Left cardiac atrium (tissue), 4 donors: ENCODE measurements at places on chromosomes 13 and 19. TPM values are rescaled to one million over a fixed set of nuclear protein-coding genes. Genes with fewer than 3 reads are reported as not detected.

DNA sequence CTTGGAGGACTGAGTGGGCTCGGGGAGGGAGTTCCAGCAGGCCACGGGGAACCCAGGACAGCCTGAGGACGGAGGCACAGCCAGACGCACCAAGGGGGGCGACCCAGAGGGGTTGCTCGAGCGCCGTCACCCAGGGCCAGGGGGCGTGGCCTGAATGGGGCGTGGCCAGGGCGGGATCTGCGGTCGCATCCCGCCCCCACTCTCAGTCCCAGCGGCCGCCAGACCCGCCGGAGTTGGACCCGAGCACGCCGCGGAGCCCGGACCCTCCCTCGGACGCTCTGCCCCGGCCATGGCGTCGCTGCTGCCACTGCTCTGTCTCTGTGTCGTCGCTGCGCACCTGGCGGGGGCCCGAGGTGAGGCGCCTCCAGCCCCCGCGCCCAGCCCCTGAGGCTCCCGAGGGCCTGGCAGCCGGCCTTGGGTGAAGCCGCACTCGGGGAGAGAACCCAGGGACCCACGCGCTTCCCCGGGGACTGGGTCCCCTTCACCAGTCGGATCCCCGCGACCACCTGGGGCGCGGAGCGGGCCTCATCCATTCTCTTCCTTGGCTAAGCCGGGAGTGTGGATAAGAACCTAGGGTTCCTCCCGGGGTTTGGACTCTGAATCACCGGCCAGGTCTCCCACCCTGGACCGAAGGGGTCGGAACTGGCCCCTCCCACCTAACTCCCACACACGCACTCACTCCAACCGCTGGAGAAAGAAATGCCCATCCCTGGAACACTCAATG is at the start of gene CILP2:
Gene CILP2 (plus strand): TSS at position 205 of the 724 bp plus-strand sequence. CDS start 85 bp downstream, at position 290.
- DNase-seq: peak; percentile 66

The SELENOV gene
- total RNA-seq: not detected

GRCh38 chr19:48926909-48927308 is 6.6 kb upstream of the DHDH start:
- peak; percentile 52 for DNase-seq

- peak; percentile 15 for DNase-seq
Measured at GRCh38 chr19:33399745-33400681, 26.5 kb downstream of the CEBPG start.

- DNase-seq: no peak
Measured at GRCh38 chr19:1229056-1229923, 8.5 kb downstream of the CBARP start.

- DNase-seq: no peak
Measured at GRCh38 chr19:14577885-14578427, 4.9 kb upstream of the CLEC17A start.

GRCh38 chr13:37068962-37069361 is 9.5 kb upstream of the SUPT20H start:
- DNase-seq: no peak

DNA sequence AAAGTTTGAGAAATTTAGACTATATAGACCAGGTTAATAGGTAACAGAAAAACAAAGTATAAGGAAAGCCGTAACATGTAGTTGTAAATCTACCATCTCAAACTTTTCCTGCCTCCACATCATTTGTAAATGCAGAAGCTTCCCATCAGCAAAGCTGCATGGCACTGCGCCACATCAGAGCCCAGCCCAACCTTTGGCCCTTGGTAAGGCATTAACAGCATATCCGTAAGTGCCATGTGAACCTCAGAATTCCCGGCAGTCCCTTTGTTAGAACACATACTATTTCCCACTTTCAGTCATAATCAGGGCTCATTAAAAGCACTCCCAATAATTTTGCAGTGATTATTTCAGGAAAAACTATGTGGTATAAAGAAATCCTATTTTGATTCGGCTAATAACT is 51.6 kb downstream of the MPHOSPH8 start:
- no peak for DNase-seq

The TGFBR3L gene
- 9.7 TPM for total RNA-seq

DNA sequence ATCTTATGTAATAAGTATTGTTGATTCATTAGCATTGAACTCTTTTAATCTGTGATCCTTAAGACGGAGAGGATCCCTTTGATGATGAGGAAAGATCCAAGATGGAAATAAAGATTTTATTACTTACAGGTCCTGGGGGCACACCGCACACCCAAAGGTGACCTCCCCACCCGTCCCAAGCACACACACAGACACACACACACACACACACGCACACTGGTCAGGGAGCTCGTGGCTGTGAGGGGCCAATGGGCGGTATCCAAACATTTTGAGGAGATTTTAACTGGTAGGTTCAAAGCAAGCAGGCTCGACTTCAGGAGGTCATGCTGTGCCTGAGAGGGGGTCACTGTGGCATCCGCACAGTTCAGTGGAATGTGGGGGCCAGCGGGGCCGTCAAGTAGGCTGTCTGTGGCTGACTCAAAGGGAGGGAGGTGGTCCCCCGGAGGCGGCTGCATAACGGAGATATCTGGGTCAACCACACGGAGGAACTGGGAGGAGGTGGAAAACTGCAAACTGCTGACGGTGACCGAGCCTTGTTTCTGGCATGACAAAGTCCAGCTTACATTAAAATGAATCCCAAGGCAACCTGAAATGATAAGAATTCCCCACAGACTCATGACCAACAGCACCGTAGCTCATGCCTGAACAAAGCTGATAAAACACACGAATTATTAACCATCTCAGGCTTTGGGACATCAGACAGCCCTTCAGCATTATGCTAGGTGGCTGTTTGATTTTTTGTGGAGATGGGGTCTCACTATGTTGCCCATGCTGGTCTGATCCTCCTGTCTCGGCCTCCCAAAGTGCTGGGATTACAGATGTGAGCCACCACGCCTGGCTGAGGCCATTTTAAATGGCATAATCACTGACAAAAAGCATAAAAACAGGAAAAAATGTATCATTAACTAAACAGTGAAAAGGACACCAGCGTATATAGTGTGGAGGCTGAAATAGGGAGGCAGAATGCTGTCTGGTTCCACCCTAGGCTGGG is 20.9 kb upstream of the SIGLEC11 start:
- no peak for DNase-seq

GRCh38 chr19:9565900-9566705 is 18.2 kb downstream of the ZNF121 start:
- no peak for DNase-seq

DNA sequence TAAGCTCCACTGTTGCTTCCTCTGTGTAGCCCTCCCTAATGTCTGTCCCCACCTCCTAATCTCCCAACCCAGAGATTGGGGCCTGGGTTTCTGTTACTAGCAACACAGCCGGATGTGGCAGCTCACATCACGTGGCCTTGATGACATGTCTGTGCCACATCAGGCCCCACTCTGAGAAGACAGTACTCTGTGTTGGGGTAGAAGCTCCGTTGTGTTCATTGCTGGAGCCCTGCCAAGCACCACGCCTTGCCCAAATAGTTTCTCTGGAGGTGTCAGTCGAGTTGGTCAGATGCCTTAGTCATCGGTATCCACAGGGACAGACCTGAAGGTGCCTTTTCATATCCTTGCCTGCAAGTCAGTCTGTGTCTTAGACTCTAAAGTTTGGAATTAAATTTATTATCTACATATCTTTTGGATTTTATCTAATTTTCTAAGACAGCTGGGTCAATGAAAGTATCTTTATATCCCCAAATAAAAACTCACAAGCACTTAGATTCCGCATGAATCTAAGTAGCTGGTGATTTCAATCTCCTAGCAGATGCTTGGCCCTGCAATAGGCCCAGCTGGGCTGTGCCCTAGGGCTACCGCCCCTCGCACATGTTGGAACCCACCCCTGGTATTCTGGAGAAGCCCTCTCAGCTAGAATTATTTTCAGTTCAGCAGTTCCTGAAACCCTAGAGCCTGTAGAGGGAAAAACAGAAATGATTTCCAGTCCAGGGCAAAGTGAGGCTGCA is 204.0 kb upstream of the TSHZ3 start:
- DNase-seq: peak; percentile 28

GRCh38 chr13:50401721-50402465 is 386.6 kb downstream of the KCNRG start:
- no peak for DNase-seq

GRCh38 chr13:111282425-111282824 is 38.0 kb upstream of the TEX29 start:
- DNase-seq: no peak

GRCh38 chr19:16382775-16383543 is 58.3 kb downstream of the KLF2 start:
- peak; percentile 90 for DNase-seq

DNA sequence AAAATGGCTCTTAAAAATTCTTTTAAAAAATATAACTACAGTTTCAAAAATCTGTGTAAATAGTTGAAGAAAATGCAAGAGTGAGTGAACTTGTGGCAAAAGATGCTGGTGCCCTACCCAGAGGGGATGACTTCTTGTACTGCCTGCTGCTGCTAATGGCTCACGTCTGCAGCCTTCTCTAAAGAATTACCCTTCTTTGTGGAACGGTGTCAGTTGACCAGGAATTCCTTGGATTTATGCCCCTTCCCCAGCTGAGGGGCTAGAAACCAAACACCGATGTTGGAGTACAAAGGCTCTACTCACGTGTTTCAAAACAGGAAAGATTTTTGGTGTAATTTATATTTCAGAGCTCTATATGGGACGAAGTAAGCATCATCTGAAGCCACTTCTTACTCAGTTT is 1582.8 kb downstream of the OLFM4 start:
- DNase-seq: no peak

- no peak for DNase-seq
Measured at GRCh38 chr13:113851480-113851803, 12.4 kb downstream of the GAS6 start.

GRCh38 chr13:25806264-25806974 is 245.4 kb downstream of the SHISA2 start:
- DNase-seq: no peak

The FUT3 gene
- not detected for total RNA-seq

- no peak for DNase-seq
Measured at GRCh38 chr19:44624840-44625354, 11.5 kb downstream of the IGSF23 start.

DNA sequence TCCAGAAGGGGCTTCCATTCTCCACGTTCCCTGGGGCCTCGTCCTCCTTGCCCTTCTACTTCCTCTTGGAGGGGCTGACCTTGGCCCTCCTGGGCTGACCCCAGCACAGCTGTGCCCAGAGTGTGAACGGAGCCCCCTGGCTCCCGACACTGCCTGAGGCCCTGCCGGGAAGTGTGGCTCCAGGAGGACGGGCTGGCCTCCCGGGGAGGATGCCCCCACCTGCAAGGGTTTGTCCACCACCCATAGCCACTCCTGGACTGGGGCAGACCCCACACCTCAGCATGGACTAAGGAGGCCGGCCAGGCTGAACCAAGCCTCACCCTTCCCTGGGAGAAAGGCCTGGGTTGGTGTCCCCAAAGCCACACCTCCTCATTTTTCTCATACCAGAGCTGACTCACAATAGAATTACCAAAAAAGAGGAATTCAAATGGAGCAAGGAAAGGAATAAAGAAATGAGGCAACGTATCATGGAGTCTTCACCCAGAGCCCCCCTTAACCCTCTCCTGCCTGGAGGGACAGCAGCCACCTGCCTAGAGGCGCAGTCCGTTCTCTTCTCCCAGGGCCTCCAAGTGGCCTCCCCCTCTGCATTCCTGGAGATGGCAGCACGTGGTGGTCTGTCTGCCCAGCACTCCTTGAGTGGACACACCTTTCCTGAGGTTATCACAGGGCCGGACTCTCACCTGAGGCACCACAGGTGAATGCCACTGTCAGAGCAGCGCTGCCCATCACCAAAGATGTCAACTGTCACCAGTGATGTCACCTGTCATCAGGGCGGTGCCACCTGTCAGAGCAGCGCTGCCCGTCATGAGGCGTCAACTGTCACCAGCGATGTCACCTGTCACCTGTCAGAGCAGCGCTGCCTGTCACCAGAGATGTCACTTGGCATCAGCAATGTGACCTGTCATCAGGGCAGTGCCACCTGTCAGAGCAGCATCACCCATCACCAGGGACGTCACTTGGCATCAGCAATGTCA is 3.1 kb upstream of the C13orf46 start:
- DNase-seq: peak; percentile 18

The TEX26 gene
- total RNA-seq: 0.15 TPM

DNA sequence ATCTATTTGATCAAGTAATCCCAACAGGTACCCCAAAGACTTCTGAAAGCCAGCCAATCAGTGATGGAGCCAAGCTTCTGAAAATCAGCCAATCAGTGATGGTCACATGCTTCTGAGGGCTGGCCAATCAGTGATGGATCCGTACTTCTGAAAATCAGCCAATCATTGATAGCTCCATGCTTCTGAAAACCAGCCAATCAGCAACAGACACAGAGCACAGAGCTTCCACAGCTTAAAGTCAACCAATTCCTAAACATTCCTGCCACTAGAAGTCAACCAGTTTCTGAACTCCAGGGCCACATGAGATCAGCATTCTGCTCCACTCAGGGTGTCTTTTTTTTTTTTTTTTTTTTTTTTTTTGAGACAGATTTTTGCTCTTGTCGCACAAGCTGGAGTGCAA is 8.2 kb upstream of the HSD17B14 start:
- no peak for DNase-seq

- DNase-seq: no peak
Measured at GRCh38 chr13:52845334-52845761, 3.1 kb downstream of the PCDH8 start.

The ACP4 gene
- total RNA-seq: not detected

DNA sequence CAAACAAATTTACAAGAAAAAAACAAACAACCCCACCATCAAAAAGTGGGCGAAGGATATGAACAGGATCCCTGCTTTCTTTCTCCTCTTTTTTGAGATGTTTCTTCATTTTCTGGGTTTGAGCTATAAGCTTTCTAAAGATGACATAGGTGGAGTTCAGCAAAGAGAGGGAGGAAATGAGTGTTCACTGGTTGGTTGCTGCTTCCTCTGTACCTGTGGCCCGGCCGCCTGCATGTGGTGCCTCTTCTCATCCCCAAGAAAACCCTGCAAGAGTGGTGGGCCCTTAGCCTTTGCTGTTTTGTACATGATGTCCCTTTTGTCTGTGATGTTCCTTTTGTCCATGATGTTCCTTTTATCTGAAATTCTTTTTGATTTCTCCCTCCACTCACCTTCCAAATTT is 178.4 kb upstream of the SERP2 start:
- DNase-seq: no peak

DNA sequence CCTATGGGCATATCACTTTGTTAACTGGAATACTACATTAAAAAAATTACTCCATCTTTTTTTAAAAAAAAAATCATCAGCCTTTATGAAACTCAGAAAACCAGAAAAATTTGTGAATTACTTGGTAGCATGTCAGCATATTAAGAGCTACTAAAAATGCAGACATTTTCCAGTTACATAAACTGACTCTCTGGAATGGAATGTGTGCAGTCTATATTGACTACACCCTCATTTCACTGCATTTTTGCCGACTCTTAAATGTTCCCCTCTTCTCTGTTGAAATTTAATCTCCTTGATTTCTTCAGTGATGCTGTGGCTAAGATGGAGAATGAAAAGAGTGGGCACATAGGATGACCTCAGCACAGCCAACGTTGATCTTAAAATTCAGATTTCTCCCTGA is 393.8 kb downstream of the ITGBL1 start:
- no peak for DNase-seq

The METTL21C gene
- not detected for total RNA-seq

DNA sequence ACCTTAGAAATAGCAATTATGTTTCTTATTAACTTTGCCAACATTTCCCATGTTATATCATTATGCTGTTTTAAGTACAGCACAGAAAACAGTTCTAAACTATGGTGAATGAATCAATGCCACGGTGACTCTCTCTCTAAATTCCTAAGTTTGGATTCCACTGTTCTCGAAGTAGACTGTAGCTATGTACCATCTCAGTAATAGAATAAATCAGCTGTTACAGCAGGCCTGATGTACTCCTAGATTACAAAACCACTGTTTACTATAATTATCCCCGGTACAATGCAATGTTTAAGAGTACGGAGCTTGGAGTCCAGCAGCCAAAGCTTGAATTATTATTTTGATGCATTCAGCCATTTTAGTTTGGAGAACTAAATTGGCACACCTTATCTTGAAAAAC is 476.3 kb upstream of the SLITRK1 start:
- no peak for DNase-seq
